ENCODE measurements at places on chromosomes 2 and 18.
A peak's percentile ranks its signal among the peaks of the same experiment; 100 is the strongest.

DNA sequence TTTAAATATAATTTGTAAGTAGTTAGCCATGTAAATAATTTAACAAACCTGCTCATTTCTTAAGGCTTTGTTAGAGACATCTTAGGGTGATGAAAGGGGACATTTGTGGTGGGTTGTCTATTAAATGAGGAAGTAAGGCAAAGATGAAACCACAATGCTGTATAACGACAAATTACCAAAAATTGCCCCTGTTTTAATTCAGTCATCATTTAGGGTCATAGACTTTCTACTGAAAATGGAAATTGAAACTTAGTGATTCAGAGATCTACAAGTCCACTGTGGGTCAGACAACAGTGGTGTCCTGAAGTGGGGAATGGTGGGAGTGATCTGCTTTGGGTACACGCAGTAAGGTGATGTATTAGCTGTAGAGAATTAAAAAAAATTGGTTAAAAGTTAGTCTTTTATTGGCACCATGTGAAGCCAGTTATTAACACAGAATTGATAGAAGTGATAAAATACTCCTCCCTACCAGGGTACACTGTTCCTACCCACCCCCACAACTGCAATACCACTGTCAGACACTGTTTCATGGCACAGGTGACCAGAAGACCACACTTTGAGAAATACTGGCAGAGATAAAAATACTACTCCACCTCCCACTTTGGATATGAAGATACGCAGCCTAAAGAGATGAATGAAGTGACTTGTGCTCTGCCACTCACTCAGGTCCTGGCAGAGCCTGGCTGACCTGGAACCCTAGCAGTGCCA, 13.4 kb downstream of the CERS6 start:
- no peak for DNase-seq

GRCh38 chr2:86673986-86674670, 46.0 kb upstream of the RMND5A start:
- DNase-seq: peak; percentile 27

DNA sequence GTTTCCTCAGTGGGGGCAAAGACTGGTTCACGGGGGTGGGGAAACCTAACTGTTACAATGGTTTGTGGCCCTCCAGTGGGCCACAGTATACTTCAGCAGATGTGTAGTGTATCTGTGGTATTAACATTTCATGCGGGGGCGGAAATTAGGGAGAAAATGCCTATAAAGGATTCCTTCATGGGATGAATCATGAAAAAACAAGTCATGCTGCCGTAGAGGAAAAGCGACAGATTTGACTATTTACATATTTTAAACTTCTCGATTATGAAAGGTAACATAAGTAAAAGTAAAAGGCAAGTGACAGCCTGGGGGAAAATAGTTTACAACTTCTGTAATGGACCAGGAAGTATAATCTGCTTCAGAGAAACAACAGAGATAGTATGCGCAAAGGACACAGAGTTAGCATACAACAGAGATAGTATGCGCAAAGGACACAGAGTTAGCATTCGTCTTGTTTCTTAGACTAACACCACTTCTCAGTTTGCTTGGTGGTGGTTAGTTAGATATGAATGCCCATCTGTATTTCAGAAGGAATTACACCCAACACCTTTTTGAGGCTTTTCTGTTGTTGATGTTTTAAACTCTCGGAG, 41.1 kb downstream of the MRPS9 start:
- DNase-seq: no peak

GRCh38 chr2:75565472-75566462, 5.0 kb upstream of the EVA1A start:
- peak; percentile 13 for DNase-seq

DNA sequence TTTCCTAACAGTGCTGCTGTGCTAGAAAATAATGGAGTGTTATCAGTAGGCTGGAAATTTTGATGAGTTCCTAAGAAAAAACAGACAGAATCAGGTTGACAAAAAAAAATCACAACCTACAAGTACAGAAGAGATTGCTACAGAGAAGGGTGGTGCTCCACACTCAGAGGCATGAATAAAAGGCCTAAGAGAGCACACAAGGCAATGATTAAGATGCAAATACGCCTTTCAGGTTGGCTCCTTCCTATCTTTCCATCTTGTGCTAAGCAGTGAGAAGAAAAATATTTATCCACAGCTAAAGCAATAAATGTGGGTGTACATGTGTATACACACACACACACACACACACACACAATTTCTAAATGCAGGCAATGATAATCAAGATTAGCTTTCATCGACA, 130.6 kb upstream of the UBE2E3 start:
- no peak for DNase-seq

DNA sequence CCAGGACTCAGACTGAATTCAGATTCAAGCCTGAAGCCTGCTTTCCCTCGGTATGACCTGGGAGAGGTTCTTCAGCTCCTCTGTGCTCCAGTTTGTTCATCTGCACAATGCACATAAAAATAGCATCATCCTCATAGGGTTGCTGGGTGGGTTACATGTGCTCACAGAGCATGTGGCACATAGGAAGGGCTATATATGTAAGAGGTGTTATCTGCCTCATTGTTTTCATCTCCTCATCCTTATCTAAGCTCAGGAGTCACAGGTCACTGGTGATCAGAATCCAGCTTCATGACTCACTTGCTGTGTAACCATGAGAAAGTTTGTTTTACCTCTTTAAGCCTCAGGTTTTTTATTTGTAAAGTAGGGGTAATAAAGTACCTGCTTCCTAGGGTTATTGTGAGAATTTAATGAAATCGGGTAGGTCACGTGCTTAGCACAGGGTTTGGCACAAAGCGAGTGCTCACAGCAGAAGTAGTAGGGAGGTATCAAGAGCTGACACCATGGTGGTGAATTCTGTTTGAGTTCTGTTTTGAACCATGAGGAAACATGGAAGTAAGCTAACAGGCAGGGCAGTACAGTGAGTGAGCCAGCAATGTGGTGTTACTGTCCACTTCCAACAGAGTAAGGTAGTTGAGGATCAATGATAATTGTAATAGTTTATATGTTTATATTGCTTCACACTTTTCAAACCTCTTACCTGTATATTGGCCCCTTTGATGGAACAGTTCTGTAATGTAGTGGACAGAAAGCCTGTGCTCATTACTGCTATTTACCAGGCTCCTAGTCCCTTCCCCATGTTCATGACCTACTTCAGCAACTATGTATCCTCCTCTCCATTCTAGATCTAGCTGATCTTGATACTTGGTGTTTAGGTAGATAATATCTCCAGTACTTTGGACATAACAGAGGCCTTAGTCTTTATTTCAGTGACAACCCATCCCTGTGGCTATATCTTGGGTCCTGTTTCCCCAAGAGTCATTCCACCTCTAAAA, 141.4 kb upstream of the LTBP1 start:
- DNase-seq: peak; percentile 84

Measured in DMS53 (cell line).